H4 (cell line): ENCODE measurements at places on chromosomes 1 and 21.

- DNase-seq = no peak
Observed at GRCh38 chr1:180402551-180402950, 99.8 kb downstream of the ACBD6 start.

DNA sequence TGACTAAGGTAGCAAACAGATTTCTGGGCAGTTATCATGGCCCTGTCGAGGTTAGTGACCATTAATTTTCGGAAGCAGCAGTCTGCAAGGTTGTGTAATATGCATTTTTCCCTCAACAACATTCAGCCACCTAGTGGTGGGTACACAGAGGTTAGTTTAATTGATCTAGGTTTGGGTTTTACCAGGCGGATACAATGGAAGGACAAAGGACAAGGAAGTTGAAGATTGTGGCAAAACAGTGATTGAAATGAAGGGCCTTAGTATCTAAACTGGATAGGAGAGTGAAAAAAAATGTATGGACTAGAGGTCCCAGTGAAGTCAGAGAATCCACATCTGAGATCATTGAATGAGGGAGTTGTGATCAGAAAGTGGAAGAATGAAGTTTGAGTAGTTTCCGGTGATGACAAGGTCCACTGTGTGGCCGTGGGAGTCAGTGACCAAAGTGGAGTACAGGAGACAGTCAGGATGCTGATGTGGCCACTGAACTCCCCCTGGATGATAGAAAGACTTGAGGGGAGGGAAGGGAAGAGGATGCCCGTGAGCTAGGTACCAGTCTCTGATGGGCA, 2.8 kb downstream of the ARMH1 start:
- DNase-seq = peak; percentile 66

- DNase-seq = no peak
Observed at GRCh38 chr1:79283451-79283850, 276.9 kb upstream of the ADGRL4 start.

DNA sequence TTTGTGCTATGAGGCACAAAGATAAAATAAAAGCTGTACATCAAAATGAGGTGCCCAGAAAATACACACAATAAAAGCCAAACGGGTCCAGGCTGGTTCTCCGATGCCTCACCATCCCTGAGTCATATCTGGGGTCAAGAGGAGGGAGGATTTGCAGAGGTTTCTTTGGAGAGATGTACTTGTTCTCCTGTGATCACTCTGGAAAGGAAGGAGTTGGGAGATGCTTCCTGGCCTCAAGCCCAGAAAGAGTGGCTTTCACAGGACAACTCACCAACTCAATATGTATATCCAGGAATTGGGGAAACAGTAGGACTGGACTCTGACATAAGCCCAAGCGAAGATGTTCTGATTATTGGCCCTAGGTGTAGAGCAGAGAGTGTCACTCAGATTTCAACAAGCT, 51.9 kb downstream of the DIPK1A start:
- peak; percentile 57 for DNase-seq

DNA sequence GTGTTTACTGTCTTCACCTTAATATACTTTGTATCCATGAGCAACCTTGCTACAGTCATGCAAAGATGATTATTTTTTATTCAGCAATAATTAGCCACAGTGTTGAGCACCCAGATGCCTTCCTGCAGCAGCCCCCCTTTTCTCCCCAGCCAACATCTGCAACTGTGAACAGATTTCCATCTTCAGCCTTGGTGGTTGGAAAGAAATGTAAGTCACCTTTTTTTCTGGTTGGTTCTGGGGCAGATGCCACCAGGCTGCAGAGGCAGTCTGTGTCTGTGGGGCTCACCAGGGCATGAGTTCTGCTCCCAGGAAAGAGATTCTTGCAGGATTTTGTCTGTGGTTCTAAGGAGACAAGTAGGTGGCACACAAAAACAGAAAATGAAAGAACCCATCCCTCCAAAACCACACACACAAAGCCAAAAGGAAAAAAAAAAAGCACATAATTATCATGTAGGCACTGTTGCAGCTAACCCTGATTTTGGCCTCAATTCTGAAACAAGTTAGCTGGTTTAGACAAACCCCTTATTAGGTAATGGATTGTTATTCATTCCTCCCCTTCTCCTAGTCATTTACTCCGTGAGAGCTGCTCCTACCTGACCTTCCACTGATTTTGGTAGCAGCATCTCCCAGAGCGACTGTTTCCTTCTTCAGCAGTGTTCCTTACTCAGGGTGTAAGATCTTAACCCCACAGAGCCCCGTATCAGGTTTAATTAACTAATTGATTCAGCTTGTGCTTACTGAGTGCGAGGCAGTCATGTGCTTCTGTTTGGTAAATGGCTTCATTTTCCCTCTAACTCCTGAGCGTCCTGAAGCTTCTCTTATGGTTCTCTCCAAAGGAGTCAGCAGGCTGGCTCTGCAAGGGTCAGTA, 36.5 kb downstream of the GALNT2 start:
- peak; percentile 23 for DNase-seq

DNA sequence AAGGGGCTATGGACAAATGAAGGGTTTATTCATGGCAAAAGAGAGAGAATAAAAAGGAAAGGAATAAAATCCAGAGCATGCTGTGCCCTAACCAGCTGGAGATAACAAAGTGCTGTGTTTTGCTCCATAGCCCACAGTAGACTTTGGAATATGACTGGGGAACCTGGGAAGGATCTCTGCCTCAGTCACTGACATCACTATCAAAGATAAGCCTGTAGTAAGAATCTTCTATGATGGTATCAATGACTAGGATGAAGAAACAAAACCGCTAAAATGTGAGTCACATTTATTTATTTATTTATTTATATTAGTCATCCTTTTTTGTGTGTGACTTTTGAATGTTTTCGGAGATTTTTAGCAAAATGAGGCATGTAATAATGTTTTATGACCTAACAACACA, 56.3 kb downstream of the NVL start:
- peak; percentile 23 for DNase-seq

DNA sequence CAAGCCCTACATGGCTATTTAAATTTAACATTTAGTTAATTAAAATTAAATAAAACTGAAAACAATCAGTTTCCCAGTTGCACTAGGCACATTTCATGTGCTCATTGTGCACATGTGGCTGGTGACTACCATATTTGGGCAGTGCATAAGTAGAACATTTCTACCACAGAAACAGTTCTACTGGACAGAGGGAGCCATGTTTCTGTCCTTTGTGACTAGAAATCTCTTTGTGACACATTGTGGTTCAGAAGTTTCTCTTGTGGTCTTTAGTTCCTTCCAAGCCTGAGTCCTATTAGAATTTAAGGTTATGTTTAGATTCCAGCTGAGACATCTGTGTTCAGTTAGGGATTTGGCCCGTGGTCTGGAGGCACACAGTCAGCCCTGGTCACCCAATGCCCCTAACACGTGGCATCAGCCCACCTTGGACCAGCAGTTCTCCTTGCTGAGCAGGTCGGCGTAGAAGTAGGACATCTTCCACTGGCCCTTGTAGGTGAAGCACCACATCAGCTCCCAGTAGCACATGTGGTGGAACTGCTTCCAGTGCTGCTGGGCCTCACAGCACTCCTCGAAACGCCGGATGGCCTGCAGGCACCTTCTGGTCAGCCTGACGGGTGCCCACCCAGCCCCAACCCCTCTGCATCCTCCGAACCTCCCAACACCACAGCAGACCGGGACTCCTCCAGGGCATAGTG, 29.1 kb downstream of the TTC39A start:
- DNase-seq = peak; percentile 17

DNA sequence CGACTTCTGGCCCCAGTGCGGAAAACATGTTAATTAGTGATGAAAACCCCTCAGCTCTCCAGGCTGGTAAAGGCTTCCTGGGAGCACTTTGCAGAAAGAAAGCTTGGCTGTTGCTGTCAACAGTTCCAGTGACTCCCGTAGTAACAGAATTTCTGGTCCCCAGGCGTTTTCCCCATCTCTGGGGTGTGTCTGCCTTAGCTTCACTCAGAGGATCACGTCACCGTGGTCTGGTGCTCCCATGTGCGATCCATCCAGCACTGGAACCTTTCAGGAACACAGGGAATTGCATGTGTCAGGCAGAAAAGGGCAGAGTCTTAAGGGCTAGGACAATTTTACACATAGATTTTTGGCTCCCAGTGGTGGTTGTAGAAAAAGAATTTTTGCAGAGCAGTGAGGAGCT, 470.4 kb upstream of the USP24 start:
- no peak for DNase-seq

GRCh38 chr1:153344718-153345025, 4.0 kb downstream of the PGLYRP4 start:
- DNase-seq = no peak

DNA sequence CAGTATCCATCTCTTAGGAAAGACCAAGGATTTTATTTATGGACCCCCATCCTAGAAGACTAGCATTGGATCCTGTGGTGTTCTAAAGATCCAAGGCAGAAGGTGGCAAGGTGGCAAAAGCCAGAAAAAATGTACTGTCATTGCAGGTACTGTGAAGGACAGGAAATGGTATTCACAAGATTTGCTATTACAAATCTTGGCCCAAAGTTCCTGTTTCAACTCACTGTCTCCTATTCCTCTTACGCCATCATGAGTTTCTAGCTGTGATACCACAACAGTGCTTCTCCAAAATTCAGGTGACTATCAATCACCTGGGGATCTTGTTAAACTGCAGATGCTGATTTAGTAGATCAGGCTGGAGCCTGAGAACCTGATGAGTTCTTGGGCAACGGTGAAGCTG, 21.4 kb downstream of the ACP6 start:
- no peak for DNase-seq

GRCh38 chr1:227273557-227273956, 44.7 kb downstream of the CDC42BPA start:
- DNase-seq = no peak

- DNase-seq = no peak
Observed at GRCh38 chr1:212930986-212931678, 19.2 kb upstream of the VASH2 start.

- no peak for DNase-seq
Observed at GRCh38 chr1:111538343-111539025, 35.1 kb upstream of the ADORA3 start.

- DNase-seq = no peak
Observed at GRCh38 chr1:229285440-229285839, 14.5 kb downstream of the RAB4A start.

DNA sequence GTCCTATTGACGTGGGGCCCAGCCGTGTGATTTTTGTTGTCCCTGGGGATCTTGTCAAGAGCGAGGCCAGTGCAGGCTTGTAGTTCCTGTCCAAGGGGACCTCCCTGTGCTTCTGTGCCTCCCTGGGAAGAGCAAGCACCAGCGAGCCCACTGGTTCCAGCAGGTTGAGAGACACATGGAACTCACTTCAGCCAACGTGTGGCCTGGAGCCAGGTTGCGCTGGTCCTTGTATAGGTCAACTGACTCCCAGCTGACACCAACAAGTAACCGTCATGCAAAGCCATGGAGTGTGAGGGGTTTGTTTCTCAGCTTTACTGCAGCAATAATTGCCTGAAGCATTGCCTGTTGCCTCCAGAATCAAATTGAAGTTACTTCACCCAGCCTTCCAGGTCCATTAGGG, 63.0 kb downstream of the DISP3 start:
- no peak for DNase-seq

GRCh38 chr1:156359249-156359648, 9.8 kb upstream of the RHBG start:
- DNase-seq = no peak

DNA sequence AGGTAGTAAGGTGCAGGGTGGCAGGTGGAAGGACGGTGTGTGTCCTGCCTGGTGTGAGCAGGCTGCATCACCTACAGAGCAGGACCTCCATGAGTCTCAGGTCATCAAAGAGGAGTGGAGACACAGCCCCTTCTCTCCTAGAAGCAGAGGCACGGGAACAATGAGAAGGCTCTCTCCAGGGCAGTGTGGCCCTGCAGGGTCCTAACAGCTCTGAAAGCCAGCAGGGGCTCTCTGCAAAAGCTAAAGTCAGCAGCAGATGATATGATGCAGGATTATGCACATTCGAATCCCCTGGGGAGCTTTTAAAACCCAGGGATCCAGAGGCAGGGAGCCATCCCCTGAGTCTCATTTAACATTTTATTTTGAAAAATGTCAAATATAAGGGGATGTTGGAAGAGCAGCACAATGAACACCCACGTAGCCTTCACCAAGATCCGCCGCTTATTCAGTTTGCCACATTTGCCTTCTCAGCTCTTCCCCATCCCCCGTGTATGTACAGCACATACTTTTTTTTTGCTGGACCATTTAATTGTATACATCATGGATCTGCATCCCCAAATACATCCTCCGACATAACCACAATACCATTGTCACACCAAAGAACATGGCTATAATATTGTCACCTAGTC, 88.1 kb downstream of the CNIH3 start:
- DNase-seq = no peak

GRCh38 chr1:177800400-177801088, 169.3 kb downstream of the SEC16B start:
- no peak for DNase-seq

DNA sequence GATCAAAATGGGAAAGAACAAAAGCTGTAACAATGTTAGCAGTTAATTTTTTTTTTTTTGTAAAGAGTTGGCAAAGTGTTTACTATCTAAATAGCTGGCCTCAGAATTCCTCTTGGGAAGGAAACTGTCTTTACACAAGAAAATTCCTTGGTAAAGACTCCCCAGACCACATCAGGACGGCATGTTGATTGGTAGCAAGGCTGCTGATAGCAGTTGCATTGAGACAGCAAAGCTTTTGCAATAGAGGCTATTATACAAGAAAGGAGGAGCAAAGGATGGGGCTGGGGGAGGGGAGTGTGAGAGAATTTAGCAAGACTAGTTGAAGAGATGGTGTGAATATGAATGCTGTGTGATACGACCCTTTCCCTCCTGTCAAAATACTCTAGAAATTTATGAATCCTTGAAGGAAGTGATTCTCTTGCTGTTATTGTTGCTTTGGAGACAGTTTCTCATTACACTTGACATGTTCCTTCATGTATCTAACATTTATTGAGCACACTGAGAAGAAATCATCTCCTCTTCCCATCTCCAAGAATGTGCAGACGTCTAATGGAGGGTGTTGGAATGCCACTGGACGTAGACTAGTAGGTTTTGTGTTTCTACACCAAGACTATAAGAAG, 355.6 kb downstream of the SIPA1L2 start:
- no peak for DNase-seq

DNA sequence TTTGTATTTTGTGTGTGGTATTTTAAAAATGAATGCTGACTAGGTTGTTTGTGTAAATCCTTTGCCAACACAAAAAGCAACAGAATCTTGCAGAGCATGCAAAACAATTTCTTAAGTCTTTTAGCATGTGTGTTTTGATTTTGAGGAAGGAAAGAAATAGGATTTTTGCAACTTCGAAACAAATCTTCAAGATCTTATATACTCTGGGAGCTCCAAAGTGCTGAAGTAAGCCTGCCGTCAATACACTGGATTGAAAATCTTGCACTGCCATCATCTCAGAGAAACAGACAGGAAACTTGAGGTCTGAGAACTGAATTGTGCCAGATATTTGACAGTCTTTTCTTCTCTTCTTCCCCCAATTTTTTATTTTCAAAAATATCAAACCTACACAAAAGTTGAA, 29.3 kb upstream of the DISP1 start:
- no peak for DNase-seq

GRCh38 chr1:39732730-39733129, 6.0 kb upstream of the PPIE start:
- DNase-seq = no peak

GRCh38 chr1:42822800-42823392, 5.7 kb upstream of the SVBP start:
- peak; percentile 40 for DNase-seq

GRCh38 chr21:37006486-37007291, at the start of gene RIPPLY3:
TSS of gene RIPPLY3 (plus strand) at chr21:37006702. CDS start at chr21:37006773, 71 bp downstream.
- no peak for DNase-seq
